ENCODE measurements at places on chromosomes 7 and 10. TPM values are rescaled to one million over a fixed set of nuclear protein-coding genes. Genes with fewer than 3 reads are reported as not detected.

The ACADSB gene
- 14.7 TPM for total RNA-seq

The TMEM213 gene
- not detected for total RNA-seq

The PTF1A gene
- not detected for total RNA-seq

The RARRES2 gene
- total RNA-seq = 76.4 TPM

The PSPH gene
- 5.8 TPM for total RNA-seq

The TRIL gene
- 0.49 TPM for total RNA-seq

The PON1 gene
- total RNA-seq = not detected

The DKK1 gene
- total RNA-seq = 0.78 TPM

DNA sequence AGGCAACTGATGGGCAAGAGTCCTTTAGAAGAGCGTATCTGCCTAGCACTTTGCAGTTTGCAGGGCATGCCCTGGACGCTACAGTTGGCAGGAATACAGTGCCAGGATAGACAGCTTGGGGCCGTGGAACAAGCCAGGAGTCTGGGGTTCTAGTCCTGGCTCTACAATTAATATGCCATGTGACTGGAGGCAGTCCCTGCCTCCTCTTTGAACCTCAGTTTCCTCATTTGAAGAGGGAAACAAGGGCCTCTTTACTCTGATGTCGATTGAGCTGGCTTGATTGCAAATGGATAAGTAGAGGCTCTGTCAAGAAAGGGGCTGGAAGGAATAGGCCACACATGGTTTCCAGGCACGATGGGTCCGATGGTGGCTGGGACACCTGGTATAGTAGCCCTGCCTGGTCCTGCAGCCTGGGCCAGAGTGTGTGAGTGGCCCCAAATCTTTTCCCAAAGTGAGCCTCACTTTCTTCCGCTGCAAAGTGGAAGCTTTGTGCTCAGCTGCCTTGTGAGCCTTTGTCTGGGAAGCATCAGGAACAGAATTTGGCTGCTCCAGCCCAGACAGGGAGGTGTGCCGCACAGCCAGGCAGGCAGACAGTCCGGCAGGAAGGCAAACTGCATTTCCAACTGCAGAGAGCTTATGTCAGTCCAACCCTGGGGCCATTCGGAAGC is 111.4 kb upstream of the PPIF start:
- DNase-seq = no peak

DNA sequence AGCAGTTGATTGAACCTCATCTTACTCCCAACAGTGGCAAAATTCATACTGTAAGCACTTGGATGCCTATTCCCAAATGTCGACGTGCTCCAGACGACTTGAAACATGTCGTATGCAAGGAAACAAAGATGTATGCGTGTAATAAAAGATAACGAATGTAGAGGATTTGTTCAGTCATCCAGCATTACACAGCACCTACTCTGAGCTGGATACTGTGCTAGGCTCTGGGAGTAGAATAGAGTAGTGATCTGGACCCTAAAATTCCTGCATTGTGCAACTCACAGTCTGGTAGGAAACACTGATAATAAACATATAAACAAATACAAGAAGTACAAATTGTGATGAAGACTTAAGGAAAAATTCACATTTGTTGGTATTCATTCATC is 5.6 kb upstream of the TBX20 start:
- no peak for DNase-seq

- DNase-seq = no peak
Observed at GRCh38 chr7:108014747-108015682, 12.1 kb upstream of the LAMB1 start.

- no peak for DNase-seq
Observed at GRCh38 chr7:141991140-141991539, 4.5 kb upstream of the MGAM start.

DNA sequence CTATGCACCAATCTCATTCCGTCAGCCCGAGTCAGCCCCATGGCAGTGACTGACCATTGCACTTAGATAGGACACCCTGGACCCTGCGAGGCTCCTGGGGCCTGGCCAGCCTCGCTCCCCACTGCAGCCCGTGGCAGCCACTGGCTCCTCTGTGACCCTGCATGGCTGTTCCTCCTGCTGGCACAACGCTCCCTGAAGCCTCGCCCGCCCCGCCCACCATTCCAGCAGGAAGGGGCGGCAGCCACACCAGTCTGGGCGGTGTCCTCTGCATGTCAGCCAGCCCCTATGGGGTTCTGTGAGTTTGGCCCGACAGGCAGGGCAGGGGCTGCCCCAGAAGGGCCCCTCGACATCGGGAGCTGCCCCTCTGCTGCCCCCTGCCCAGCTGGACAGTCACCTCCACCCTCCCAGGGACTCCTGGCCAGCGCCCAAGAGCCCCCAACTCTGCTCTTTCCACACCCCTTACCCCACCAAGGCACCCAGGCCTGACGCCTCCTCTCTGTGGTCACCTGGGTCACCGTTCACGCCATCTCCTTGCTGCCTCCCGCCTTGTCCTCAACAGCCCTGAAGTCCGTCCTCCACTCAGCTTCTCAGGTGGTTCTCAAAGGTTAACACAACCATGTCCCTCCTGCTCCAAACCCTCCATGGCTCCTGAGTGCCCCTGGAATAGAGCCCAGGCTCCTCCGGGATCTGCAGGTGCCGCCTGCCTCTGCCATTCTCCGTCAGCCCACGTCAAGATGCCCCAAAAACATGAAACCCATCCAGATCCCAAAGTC is 103.5 kb downstream of the MICALL2 start:
- DNase-seq = no peak

GRCh38 chr7:44368455-44368854 is 43.1 kb upstream of the CAMK2B start:
- DNase-seq = no peak

DNA sequence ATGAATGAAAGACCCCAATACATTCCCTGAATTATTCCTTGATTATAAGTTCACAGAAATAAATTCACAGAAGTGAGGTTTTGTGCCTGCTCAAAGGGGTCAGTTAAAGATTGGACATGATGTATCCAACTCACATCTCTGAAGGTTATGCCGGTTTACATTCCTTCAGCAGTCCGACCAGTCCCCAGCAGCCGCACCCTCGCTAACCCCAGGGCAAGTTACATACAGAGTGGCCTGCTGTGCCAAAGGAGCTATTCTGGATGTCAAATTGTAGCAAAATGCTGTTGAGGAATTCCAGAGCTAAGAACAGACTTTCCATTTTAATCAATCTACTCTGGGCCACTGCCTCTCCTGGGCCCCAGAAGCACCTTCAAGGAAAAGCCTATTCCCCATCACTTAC is 20.3 kb downstream of the PSAP start:
- DNase-seq = no peak

DNA sequence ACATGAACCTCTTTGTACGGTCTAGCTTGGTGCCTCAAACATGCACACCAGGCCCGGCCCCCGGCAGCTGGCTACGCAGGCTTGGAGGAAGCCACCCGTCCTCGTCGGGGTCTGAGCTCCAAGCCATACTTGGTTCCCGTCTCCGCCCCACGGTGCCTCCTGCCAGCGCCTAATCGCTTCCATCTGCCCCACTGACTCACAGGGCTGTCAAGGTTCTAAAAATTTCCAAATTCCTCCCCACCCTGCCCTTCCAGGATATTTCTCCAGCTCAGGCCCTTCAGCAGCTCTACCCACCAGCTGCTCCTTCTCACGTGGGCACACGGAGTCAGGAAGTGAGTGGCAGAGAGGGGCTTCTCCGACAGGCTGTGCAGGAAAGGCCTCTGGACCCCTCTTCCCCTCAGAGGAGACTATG is 38.8 kb downstream of the TMEM270 start:
- DNase-seq = peak; percentile 81

DNA sequence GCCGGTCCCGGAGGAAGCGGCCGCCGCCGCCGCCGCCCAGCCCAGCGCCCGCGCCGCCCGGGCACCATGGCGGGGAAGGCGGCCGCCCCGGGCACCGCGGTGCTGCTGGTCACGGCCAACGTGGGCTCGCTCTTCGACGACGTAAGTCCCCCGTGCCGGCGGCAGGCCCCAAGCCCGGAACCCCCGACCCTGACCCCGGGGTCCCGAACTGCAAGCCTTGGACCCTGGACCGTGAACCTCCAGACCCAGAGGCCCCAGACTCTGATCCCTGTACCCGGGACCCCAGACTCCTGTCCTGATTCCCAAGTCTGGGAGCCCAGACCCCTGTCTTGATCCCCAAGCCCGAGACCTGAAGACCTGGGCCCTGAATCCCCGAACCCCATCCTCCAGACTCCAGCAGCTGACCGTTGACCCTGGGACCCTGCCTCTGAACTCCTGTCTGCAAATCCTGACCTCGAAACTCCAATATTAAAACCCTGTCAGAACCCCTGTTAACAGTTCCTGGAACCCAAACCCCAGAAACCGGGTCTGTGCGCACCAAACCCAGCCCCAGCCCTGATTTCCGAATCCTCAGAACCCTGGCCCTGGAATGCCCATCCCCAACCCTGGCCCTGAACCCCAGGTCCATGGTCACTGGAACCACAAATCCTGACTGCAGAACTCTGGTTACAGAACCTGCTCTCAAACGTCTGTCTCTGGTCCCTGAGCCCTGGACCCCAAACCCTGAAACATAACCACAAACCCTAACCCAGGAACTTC is 623 bp downstream of the INPP5A start:
- DNase-seq = peak; percentile 1

DNA sequence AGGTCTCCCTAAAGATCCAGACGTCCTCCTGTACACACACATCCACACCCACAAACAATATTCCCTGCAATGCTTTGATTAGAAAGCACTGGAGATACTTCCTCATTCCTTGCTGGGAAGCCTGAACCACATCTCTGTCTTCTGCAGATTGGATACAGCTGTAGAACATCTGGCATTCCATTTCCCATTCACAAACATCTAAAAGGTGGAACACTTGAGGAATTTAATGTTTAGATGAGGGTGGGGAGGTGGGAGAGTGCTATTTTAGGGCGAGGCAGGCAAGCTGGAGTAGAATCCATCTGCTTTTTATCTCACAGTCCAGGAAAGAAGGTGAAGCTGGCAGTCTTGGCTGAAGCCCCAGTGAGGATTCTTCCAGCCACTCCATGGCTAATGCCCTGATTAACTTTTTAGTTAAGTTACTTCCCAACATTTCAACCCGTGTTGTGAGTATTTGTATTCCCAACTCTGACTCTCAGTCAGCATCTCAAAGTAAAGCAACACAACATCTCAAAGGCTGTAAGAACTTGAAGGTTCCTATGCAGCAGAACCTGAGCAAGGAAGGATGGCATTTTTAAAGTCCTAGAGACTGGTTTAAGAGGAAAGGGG is 46.1 kb downstream of the CYTH3 start:
- DNase-seq = no peak

- DNase-seq = no peak
Observed at GRCh38 chr10:43594944-43595589, 11.2 kb upstream of the ZNF485 start.

GRCh38 chr7:93228302-93228701 is 2.0 kb upstream of the HEPACAM2 start:
- DNase-seq = no peak

DNA sequence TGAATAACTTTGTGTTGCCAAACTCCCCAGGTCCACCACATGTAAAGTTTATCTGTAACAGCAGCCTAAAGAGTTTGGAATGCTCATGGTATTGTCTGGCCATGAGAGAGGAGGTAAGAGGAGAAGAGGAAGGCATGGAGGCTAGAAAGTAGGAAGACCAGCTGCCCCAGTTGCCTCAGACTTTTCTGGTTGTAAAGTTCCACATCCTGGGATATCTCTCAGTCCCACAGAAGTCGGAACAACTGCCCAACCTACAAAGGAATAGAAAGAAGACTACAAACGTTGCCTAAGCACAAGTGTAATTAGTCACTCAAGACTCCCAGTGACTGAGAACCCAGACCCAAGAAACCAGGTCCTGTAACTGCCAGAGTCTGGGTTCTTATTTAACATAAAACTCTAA is 47.3 kb downstream of the CREB3L2 start:
- no peak for DNase-seq

- no peak for DNase-seq
Observed at GRCh38 chr7:81685270-81685868, 84.5 kb downstream of the HGF start.

GRCh38 chr7:107609811-107610261 is 29.8 kb downstream of the BCAP29 start:
- DNase-seq = no peak

- DNase-seq = no peak
Observed at GRCh38 chr10:124691421-124692099, 52.6 kb downstream of the FAM53B start.

GRCh38 chr7:21092766-21093702 is 306.3 kb upstream of the SP8 start:
- no peak for DNase-seq

DNA sequence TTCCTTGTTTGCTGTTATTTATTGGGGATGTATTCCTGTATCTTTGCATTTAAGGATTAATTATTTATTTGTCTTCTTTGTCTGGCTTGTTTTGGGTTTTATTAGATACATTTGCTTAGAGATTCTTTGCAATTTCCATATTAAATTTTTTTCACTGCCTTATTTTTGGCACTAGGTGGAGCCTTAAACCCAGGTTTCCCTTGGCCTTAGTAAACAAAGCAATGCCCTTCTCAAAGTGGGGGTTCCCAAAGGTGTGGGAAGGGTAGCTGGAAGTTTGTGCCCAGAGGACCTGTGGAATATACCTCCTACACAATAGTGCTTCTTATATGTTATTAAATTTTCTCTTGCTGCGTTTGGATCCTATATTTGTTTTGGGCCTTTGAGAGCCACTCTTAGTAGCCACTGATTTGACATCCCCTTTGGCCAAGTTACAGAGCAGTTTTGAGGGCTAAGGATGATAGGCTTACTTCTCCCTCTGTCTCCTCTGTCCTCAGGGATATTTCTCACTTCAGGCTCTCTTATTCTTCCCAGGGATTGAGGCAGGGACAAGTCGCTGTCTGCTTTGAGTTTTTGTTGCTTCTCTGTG is 162.3 kb downstream of the ITGB1 start:
- no peak for DNase-seq

All from thoracic aorta (tissue), 2 donors.